Fibroblast of skin of left biceps (primary cell): ENCODE measurements at places on chromosomes 5 and 9.
A peak's percentile ranks its signal among the peaks of the same experiment; 100 is the strongest.

DNA sequence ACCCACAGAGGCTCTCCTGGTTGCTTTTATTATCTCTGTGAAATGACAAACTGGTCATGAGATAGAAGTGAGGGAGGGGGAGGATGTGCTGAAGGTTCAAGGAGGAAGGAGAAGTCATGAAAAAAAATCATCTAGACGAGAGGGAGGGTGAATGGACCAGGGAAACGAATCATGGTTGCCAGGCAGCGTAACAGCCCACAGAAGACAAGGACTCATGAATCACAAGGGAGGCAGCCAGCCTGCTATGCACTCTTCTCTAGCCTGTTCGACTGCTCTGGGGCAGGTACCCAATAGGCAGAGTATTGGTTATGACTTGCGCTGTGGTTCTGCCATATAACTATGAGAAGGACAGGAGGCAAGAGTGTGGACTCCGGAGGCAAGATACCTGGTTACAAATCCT lies 475.2 kb downstream of the CDK5RAP2 start:
- DNase-seq: no peak

GRCh38 chr5:14217587-14217986 lies 74.4 kb downstream of the TRIO start:
- DNase-seq: no peak

DNA sequence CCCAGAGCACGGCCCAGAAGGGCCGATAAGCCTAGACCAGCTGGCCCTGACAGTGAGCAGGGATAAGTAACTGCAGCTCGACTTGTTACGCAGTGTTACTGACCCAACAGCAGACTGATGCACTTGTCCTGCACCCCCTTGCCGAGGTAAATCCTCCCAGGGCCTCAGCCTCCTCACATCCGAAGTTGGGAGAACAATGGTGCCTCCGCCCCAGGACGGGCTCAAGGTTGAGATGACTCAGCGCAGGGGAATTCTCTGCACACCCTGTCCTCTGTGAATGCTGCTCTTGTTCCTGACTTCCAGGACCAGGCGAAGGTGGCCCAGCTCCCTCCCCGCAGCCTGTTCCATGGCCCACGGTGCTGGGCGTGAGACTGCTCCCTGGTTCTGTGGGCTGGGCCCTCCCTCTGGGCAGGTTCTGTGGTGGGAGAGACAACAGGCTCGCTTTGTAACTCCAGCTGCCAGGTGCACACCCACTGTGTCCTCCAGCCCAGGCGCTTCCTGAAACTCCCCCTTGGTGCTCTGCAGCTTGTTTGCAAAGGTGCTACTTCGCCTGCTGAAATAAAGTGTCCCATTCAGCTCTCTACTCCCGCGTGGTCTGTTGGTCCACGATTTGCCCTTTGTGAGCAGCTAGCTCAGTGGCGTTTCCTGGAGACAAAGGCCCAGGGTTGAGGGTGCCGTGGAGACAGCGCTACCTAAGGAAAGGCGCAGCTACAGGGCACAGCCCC lies 40.1 kb upstream of the SLC6A19 start:
- no peak for DNase-seq

DNA sequence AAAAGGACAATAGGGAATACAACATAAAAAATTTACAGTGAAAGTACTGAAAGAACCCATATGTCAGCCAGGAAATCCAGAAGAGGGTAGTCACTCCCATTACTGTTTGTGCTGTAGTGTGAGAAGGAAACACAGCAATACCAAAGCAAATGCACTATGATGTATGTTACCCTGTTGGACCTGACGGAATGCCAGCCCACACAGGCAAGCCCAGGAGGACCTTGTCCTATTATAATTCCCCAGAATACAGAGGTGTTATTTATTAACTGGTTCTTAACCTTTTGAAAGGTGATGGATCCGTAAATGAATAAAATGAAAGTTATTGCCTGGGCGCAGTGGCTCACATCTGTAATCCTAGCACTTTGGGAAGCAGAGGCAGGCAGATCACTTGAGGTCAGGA lies 79.0 kb downstream of the GDA start:
- DNase-seq: no peak

GRCh38 chr9:113588242-113588810 lies 124.8 kb downstream of the RGS3 start:
- DNase-seq: no peak

- DNase-seq: no peak
These were observed 167.6 kb upstream of the OTULINL start for GRCh38 chr5:14414007-14414406.

GRCh38 chr9:87276327-87276841 lies 221.3 kb upstream of the DAPK1 start:
- peak; percentile 88 for DNase-seq

DNA sequence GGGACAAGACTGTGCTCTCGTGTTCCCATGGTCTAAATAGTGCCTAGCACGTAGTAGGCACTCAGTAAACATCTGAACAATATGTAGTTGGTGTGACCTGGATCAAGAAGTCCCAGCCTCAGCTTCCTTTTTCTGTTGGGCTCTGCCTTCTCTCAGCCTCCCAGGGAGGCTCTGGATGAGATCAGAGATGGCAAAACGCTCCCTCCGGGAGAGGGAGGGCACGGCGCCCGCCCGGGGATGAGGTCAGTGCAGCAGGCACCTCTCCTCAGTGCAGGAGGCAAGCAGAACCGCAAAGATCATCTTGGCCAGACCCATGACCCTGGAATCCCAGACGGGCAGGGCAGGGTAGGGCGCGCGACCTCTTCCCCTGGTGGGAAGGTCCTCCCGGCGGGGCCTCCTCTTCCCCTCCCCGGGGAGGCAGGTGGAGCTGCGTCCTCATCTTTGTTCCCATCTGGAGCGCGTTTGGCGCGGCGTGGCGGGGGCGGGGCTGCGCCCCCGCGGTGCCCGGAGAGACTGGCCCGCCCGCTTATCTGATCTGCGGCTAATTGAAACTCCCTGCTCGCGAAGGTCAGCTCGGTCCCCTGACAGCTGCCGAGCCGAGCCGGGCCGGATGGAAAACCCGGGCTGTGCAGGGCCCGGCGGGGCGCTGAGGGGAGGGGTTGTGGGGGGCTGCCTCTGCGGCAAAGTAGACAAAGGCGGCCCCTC lies 60.9 kb downstream of the CXXC5 start:
- DNase-seq: no peak

DNA sequence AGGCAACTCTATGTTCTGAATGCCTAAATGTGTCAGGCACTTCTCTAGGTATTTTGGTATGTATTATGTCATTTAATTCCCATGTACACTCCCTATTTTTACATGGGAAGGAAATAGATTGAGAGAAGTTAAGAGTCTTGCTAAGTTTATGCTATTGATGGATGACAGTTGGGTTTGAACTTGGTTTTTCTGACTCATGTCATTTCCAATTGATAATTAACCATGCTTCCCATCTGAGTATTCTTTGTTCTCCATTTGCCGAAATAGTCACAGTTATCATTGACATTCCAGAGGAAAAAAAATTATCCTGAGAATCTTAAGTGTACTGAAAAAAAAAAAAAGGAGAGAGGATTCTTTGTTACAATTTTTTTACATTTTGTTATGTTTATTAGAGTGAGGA lies 23.1 kb upstream of the DMRTA1 start:
- no peak for DNase-seq

DNA sequence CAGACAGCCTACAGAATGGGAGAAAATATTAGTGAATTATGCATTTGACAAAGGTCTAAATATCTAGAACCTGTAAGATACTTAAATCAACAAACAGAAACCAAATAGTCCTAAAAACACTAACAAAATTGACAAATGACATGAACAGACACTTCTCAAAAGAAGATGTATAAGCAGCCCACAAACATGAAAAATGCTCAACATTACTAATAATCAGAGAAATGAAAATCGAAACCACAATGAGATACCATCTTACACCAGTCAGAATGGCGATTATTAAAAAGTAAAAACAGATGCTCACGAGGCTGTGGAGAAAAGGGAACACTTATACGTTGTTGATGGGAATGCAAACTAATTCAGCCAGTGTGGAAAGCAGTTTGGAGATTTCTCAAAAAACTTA lies 1186.8 kb downstream of the DTWD2 start:
- DNase-seq: no peak

DNA sequence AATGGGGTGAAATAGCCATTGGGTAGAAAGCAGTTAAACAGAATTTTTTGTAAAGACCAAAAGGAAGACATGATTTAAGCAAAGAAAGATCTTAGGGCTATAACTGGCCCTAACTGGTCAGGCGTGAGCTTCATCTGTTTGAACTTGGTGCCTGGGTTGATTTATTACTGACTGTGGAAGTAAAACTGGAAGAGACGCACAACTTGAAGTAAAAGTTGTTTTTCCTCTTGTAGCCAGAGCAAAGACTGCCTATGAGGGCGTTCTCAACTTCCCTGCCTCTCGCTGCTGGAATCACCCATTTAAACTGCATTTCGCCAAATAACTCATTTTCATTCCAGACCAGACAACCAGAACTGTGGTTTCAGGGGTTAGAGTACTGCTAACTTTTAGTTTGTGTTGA lies 1.5 kb downstream of the THBS4 start:
- no peak for DNase-seq

- peak; percentile 47 for DNase-seq
These were observed 23.5 kb upstream of the ALDOB start for GRCh38 chr9:101458963-101459631.

DNA sequence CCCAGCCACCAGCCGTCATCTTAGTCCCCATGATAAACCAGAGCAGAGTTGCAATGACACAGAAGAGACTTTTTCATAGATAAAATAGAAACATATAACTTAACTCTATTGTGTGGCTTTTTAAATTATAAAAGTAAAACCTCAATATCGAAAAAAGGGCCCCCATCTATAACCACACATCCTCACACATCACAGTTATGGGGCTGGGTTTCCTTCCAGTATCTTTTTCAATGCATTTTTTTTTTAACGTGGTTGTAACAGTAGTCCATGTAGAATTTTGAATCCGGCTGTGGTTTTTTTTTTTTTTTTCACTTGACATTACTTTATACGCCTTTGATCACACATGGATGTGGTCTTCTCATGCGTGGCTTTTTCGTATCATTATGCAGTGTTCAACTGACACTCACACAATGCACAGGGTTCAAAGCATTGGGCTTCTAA lies 77.4 kb downstream of the CFAP77 start:
- DNase-seq: no peak

DNA sequence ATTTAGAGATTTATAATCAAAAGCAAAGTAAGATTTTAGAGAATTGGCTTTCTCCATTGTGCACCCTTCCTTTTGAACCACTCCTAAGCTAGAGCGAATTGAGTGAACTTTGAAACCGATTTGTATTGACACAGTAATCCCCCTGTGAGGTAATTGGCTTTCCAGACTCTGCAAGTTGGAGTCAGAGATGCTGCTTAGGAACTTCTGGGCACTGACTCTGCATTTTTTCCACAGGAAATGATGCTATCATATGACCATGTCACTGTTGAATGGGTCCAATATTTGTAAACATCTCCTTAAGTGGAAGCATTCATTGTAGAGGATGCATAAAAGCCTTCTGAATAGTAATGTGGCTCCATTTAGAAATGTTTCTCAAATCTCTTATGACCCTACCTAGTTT lies 394.4 kb upstream of the ZNF608 start:
- no peak for DNase-seq

- DNase-seq: no peak
These were observed 55.8 kb downstream of the PIP5K1B start for GRCh38 chr9:68760674-68761333.

DNA sequence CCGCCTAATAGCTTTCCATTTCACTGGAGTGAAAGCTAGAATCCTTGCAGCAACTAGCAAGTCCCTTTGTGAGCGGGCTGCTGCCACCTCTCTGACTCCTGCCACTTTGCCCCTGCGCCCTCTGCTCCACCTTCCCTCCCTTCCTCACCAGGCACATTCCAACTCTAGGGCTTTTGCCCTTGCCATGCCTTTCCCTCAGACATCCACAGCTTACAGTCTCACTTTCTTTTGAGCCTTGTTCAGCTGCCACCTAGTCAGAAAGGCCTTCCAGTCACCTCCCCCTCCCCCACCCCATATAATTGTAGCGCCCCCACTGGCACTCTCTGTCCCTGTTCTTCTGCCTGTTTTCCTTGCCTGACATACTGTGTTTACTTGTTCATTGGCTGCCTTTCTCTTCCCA lies 31.0 kb downstream of the CYSTM1 start:
- DNase-seq: no peak

DNA sequence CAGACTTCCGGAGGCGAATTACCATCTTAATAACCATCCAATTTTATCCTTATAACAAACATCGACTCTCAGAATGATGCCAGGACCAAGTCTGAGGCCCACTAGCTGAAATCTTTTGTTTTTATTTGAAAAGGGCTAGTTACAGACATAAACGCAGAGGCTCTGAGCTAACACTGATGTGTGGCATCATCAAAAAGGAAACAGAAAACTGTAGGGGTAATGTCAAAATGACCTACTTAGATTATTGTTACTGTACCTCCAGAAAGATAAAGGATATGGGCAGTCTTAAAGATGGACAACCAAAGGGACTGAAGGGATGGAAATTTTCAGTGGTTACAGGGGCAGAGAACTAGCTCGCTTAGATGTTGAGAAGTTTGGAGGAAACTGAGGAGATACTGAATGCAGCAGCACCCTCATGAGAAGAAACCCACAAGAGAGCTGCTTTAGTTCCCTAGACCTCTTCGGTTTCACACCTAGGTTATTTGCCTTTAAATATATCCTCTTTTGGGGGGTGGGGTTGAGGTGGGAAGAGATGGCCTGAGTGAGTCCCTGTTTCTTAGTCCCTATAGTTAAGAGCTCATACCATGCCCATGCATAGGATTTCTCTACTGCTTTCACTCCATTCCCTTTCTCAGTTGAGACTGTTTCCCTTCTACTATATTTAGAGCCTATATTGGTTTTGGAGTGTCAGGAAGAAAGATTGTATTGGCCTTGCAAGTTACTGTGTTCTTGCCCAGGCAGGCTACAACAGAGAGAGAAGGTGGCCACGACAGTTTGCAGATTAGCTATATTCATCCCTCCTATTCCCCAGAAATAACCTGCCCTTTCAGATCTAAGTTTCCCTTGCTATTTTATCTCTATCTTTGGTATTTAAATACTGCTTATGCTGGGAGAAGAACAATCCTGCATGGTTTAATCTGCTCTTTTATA lies 320.4 kb upstream of the EFNA5 start:
- no peak for DNase-seq

GRCh38 chr9:80839821-80840675 lies 849.3 kb downstream of the TLE1 start:
- DNase-seq: no peak

GRCh38 chr5:173196133-173196952 lies 38.7 kb downstream of the NKX2-5 start:
- DNase-seq: no peak

GRCh38 chr5:131394128-131394527 lies 130.3 kb downstream of the CDC42SE2 start:
- DNase-seq: no peak

DNA sequence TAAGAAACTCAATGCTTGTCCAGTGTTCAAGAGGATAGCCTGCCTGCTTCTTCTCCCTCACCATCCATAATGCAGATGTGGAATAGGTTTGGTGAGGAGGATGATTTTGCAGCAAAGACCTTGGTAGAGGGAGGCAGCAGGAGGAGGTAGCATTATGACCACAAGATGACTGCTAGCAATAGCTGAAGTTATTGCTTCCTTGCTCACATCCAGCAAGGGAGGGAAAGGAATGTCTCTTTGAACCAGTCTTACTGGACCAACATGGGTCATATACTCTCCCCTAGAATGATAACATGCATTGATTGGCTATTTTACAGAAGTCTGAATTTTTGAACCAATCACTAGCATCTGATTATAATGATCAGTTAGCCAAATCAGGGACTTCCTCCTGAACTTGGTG lies 607.6 kb downstream of the EBF1 start:
- no peak for DNase-seq
